ENCODE measurements at places on chromosomes 5 and 9. TPM values are rescaled to one million over a fixed set of nuclear protein-coding genes. Genes with fewer than 3 reads are reported as not detected.

The SLC36A3 gene
- total RNA-seq, result not detected

DNA sequence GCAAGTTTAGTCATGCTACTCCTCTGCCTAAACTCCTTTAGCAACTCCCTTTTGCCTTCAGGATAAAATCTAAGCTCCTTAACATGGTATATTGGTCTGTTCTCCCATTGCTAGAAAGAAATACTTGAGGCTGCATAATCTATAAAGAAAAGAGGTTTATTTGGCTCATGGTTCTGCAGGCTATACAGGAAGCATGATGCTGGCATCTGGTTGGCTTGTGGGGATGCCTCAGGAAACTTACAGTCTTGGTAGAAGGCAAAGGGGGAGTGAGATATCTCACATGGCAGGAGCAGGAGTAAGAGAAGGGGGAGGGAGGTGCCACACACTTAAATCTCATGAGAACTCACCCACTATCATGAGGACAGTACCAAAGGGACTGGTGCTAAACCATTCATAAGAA is 145.0 kb downstream of the GDNF start:
- DNase-seq, result no peak

The RNF183 gene
- not detected for total RNA-seq

The DPM2 gene
- 17.7 TPM for total RNA-seq

DNA sequence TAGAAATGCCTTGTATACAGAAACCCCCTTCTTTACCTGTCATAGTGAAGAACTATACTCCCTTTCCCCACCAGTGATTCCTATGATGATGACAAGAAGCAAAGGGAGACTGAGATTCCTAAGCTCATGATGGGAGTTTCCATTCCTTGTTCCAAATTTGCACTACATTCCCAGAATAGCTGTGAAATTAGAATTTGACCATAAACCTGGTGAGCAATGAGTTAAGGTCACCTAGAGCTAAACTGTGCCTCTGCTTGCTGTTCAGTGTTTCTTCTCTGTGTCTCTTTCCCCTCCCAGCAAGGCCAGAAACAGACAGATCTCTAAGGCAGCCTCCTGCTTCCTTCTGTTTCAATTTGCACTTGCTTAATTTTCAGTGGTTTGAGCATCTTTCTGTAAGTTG is 332.1 kb downstream of the PIK3R1 start:
- no peak for DNase-seq

The RPS14 gene
- 3,194 TPM for total RNA-seq

- DNase-seq, result no peak
Measured at GRCh38 chr5:136032564-136032963, 3.8 kb downstream of the TGFBI start.

DNA sequence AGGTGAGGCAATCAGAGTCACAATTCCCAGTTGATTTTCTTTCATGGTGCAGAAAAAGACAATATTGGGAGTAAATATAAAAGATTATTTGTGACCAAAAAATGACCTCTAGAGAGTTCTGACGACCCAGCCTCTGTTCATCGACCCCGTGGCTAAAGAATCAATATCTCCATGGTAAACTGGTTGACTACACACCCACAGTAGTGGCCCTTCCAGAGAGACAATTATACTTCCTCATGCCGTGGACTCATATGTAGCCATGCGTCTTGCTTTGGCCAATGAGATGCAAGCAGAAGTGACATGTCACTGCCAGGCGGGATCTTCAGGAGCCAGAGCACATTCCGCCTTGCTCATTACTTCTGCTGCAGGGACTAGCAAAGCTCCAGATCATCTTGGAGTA is 163.3 kb upstream of the RAD23B start:
- DNase-seq, result no peak

GRCh38 chr5:39189292-39189955 is 29.9 kb downstream of the FYB1 start:
- DNase-seq, result no peak

GRCh38 chr5:135251093-135251492 is 147.9 kb downstream of the MACROH2A1 start:
- no peak for DNase-seq

- no peak for DNase-seq
Measured at GRCh38 chr5:133828722-133829121, 139.7 kb downstream of the C5orf15 start.

DNA sequence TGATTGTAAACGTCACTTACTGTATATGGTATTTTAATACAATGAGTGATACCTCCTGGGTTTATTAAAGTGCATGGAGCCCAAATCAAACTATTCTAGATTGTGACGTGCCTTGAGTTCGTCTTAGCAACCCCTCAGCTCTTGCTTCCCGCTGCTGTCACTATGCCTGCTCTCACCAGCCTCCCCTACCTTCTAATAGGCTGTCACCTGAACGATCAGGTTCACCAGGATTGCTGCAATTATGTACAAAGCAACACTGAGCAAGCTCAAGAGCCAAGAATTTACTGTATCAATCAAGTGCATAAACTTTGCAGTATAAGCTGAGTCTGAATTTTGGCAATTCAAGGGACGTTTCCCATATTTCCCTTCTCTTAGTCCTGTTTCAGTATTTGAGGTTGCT is 3.0 kb downstream of the LECT2 start:
- DNase-seq, result no peak

DNA sequence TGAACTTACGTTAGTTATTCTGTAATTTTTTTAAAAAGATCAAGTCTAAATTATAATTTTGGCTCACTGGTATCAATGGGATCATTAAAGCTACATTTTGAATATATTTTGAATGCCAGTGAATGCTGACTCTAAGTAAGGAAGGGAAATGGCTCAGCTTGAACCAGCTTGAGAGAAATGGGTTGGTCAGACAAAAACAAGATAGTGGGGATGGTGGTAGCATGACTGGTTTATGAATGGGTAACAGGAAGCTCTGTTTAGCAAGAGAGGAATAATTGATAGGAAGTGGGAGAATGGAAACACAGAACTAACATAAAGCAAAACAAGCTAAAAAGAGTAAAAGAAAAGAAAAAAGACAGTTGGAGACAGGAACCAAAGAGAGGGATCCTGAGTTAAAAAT is 220.2 kb downstream of the ADAMTS6 start:
- no peak for DNase-seq

The SLC46A2 gene
- total RNA-seq, result not detected

The C9orf78 gene
- total RNA-seq, result 36.6 TPM

DNA sequence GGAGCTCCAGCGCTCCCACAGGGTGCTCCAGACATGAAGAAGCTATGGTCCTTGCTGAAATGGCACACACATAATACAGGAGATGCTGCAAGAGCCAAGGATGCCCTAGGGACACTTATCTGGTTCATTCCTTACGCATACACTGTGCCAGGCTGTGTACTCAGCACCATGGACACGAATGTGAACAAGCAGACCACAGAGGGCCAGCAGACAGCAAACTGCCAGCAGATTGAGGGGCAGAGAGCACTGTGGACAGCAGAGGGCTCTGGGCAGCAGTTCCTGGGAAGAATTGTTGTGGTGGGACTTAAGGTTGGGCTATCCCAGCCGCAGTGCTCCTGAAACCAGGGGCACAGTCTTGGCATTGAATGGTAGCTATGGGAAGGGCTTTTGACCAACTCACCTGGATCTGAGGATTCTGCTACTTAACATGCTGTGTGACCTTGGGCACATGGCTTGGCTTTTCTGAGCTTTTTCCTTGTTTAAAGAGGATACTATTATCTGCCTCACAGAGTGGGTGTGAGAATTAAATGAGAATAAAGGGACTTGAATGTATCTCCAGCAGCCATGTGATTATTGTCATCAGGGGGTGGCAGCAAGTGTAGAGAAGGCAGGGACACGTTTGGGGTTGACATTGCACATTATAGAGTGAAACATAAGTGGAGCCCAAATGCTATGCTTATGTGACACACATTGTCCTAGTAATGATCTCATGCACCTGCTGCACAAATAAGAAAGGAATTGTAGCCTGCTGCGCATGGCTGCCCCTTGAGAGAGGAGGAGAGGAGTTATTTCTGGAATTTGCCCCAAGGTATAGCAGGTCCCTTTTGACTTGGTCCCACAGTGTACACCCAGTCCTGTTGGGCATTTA is 30.1 kb downstream of the PPARGC1B start:
- no peak for DNase-seq

The SPINK1 gene
- total RNA-seq, result not detected

All from vagina (tissue), 2 donors.